ENCODE measurements at places on chromosomes 11 and 22. TPM values are rescaled to one million over a fixed set of nuclear protein-coding genes. Genes with fewer than 3 reads are reported as not detected.

DNA sequence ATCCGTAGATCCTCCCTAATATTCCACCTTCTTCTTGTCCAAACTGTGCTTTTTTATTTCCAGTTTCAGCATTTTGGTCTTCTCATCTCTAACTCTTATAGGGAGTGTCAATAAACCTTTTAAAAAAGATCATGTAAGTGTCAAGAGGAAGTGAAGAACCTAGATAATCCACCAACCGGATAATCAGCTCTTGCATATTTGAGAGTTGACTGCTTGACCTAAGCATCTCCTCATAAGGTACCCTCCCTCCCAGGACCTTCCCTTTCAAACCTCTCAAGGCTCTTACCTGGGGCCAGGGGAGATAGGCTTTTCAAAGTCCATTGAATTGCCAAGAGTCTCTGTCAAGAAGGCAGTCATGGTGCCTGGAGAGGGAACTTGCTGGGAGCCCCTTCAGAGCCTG, 691 bp upstream of the EHF start:
- no peak for DNase-seq

DNA sequence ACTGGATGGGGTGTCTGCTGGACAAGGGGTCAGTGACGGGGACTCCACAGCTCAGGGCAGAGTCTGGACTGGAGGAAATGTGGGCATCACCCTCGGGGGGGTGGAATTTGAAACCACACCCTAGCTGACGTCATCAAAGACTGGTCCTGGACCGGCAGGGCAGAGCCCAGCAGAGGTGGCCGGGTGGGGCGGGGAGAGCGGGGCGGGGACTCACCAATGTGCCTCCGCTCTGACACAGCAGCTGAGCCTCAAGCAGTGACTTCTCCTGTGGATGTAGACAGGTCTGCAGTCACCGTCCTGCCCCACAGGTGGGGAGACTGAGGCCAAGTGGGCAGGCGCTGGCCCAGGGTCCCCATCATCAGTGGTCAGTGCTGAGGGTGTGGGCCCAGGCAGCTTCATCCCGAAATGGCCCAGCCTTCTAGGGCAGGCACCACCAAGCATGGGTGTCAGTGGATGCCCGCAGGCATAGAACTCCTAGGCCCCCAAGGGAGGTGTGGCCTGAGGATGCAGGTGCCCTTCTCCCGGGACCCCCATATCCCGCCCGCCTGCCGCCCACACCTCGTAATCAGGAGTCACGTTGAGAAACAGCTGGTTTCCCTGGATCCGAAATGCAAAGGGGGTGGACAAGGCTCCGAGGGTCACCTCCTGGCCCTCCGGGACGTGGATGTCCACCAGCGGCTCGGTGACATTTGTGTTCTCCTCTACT, 603 bp downstream of the CDHR5 start:
- DNase-seq = no peak

- DNase-seq = no peak
Observed at GRCh38 chr22:45879552-45879949, 97.4 kb downstream of the WNT7B start.

GRCh38 chr11:73047773-73048371, 94.2 kb downstream of the FCHSD2 start:
- no peak for DNase-seq

DNA sequence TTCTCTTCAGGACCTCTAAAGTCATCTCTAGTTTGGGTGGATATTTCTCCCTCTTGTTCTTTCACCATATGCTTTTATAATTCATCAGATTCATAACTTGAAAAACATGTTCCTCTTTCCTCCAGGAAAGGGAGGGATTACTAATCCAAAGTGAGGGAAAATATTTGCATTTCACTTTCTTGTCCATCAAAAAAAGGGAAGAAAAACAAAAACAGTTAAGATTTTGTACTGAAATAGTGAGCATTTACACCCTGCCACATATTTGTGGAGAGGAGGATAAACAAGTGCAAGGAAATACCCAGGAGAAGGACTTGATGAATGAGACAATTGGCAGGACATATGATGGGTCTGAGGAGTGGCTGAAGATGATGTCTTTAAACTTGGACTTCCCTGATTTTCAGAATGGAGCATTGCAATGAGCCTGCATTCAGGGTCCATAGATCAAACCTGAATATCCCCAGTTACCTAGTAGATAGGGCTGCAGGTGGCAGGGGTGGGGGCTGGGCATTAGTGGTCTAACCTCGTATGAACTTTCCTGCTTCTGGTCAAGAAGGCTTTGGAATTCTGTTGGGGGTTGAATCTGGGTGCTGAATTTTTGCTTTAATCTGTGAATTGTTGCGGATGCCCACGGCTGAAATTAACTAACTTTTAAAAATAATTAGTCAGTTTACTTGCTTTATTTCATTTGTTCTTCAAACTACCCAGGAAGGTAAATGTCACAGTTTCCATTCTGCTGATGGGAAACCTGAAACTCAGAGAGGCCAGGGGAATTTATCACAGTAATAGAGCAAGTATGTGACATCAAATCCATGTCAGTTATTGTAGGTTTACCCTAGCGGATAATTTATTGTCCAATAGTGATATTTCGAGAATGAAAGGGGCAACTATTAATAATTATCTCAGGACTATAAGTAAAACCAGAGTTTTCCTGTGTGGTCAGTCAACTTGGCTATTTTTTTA, 36.9 kb upstream of the TMEM123 start:
- DNase-seq = no peak

GRCh38 chr11:13233173-13233745, 44.3 kb upstream of the BMAL1 start:
- no peak for DNase-seq

DNA sequence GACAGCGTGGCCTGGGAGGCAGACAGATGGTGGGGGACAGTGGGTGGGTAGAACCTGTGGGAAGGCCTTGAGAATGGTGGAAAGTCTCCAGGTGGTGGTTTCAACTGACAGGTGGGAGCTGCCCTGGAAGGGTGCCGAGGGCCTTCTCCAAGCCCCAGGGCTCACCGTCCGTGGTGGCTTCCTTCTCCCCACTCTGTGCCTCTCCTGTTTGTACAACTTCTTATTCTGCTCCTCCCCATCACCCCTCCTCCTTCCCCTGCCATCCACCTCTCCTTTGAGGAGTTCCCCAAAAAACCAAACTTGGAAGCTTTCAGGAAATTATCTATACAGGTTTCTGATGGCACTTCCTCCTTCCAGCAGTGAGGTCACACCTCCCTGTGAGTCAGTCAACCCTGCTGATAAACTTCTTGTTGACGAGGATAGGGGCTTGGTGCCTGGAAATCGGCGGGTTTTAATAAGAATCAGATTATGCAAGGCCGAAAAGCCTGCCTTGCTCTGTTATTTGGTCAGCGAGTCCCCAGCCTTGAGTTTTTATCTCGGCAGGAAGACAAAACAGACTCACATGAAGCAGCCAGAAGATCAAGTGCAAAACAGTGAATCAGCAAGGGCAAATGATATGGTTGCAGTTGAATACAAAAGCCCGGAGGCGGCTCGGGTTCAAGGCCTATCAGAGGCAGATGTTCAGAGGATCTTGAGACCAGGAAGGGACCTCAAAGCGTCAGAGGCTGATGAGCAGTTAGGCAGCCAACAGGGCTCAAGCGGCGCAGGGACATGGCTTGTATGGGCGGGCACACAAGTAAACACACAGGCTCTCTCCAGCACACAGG, 9.5 kb upstream of the ST3GAL4 start:
- no peak for DNase-seq

GRCh38 chr11:34929794-34930763, 13.7 kb downstream of the PDHX start:
- no peak for DNase-seq

DNA sequence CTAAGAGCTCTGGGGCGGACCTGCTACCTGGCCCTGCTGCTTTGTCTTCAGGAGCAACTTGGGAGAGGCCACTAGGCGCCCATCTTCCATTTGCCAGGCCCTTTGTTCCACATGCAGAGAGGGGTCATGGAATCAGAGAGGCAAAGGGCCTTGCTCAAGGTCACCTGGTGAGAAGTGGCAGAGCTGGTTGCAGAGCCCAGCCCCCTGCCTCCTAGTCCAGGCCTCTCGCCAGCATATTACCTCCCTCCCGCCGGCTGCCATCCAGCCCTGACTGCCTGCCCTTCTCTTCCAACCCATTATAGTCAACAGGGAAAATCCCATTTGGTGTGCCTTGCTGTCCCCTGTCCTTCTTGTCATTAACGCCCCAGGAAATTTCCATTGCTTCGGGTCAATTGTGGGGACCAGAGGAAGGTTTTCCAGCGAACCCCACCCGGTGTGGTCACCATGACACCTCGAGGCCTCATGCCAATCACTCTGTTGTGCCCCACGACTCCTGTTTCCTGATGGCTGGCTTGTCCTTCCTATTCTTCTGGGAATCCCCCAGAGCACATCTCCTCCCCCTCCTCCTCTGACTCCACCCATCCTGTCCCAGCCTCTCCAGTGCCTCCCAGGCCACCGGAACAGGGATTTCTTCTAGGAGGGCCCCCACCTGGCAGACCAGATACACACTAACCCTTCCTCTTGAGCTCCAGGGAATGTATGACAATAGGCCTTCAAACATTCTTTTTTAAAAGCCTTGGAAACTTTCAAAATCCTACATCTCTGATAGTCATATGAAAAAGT, 77.0 kb downstream of the NECTIN1 start:
- DNase-seq = no peak

DNA sequence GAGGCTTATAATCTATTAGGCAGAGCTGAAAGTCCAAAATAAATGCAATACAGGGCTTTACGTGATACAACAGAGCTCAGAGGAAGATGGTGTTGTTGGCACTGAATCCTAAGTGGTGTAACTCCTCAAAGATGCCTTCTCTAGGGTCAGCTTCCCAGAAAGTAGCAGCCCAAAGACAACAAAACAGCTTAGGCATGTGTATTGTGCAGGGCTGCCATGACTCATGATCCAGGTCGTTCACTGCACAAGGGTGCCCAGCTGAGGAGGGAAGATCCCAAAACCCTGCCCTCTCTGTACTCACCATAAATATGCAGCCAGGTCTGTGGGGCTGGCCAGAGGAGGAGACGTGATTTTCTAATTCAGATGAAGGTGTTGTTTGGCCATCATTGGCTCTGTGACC, 59.4 kb upstream of the NNMT start:
- DNase-seq = no peak

GRCh38 chr11:34585735-34586487, 35.0 kb upstream of the EHF start:
- no peak for DNase-seq

- no peak for DNase-seq
Observed at GRCh38 chr11:80349997-80350396, 909.2 kb upstream of the TENM4 start.

DNA sequence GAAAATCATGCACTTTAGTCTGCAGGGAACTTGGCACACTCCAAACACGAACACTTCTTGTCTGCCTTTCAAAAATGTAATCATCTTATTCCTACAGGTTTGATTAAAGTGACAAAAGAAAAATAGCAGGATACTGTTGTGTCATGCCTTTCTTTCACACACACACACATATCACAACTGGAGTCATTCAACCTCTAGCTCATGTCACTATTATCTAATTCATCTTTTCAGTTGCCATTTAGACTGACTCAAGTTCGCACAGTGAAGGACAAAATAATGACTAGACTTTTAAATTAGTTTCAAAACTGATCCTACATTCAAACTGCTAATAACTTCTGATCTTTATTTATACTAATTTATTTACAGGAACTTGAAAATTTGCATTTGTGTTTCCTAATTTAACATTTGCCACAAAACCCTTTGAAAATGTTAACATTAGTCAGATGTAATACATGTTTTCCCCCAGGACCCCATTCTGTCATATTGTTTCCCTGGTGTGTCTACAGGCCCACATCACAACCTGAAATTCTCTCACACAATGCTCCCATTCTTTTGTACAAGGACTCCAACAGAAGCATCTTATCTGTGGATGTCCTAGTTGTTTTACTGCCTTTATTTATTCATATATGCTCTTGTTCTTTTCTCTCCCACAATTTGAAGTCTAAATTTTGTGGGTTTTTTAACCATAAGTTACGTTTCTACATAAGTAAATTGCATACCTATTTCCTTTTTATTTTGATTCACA, 171.1 kb downstream of the GRIA4 start:
- no peak for DNase-seq

NRGN gene
- 3.3 TPM for polyA plus RNA-seq

MAJIN gene
- 0.09 TPM for polyA plus RNA-seq

OR10D3 gene
- not detected for polyA plus RNA-seq

POU2F3 gene
- polyA plus RNA-seq = 0.96 TPM
